ENCODE measurements at places on chromosomes 3 and 15. TPM values are rescaled to one million over a fixed set of nuclear protein-coding genes. Genes with fewer than 3 reads are reported as not detected.

The SMCO1 gene
- polyA plus RNA-seq: not detected

The EFHB gene
- polyA plus RNA-seq: 4.6 TPM

The CHRNA7 gene
- polyA plus RNA-seq: 20.6 TPM

DNA sequence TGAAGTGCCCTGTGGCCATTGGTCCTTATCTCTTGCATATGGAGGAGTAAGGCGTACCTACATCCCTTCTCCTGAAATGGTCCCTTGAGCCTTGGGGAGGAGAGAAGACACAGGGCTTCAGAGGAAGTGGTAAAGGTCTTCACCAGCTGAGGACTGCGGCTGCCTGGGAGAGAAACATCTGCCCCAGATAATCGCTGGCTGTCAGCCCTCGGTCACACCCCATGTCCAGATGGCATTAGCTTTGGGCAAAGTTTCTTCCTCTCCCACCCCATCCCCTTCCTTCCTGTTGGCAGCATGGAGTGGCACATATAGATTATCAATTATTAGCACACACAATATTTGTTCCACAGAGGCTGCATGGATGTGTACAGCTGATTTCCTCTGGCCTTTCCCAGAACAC lies 61.6 kb downstream of the LRTM1 start:
- no peak for DNase-seq

GRCh38 chr3:167160781-167161180 lies 219.3 kb downstream of the ZBBX start:
- DNase-seq: no peak

The CPNE9 gene
- not detected for polyA plus RNA-seq

- DNase-seq: no peak
These were observed 30.4 kb downstream of the COLQ start for GRCh38 chr3:15491143-15491542.

The BOC gene
- polyA plus RNA-seq: 33.3 TPM

- no peak for DNase-seq
These were observed 9.9 kb upstream of the KNL1 start for GRCh38 chr15:40584191-40584590.

DNA sequence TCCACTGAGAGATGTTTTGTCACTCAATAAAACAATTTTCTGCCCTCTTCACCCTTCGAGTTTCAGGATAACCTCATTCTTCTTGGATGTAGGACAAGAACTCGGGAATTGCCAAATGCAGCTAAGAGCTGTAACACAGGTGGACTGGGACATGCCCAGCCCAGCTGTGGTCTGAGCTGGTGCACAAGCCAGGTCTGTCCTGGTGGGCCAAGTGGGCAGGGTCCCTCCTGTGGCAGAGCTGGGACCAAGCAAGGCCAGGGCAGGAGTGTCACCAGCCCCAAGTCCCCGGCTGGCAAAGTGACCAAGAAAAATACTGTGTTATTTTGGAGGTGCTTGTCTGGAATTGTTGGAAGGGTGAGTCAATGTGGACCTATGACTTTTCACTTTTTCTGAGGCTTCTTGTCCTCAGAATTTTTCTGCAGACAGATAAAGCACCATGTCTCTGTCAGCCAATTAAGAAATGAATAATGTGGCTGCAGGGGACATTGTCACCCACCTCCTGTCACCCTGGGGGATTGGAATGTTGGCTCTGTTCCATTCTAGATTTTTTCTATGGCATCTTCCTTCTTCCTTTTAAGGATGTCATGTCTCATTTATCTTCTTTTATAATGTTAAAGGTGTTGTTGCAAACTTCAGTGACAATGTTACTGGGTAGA lies 645.2 kb upstream of the EPHA6 start:
- no peak for DNase-seq

GRCh38 chr3:122946185-122946584 lies 81.4 kb downstream of the SEMA5B start:
- no peak for DNase-seq

The ACTRT3 gene
- polyA plus RNA-seq: 4.5 TPM

GRCh38 chr3:140204271-140204984 lies 269.4 kb downstream of the CLSTN2 start:
- DNase-seq: no peak

All from renal cortex interstitium (tissue), 15 donors.